SJSA1 (cell line): ENCODE measurements at places on chromosomes 6 and 20. TPM values are rescaled to one million over a fixed set of nuclear protein-coding genes. Genes with fewer than 3 reads are reported as not detected.

DNA sequence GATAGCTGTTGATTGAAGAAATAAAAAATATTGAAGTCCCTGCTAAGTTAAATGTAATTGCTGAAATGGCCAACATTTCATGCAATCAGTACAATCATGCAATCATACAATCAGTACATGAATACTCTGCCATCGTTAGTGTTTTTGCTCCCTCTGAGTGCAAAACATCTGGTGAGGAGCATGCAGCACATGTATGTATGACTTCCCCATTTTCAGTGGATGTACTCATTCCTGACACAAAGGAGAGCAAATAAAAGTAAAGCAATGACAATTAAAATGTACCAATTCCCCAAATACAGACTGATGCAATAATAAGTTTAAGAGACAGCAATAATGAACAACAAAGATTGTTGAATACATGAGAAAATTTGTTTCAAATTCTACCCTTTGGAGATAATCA, 140.7 kb downstream of the PLCB1 start:
- no peaks in the 10 kb centered on the region for H3K4me1 ChIP-seq
- no peak overlapping the region for H3K4me3 ChIP-seq
- H3K27ac ChIP-seq = no peak overlapping the region
- DNase-seq = no peak
- H3K27me3 ChIP-seq = no peaks in the 10 kb centered on the region

DNA sequence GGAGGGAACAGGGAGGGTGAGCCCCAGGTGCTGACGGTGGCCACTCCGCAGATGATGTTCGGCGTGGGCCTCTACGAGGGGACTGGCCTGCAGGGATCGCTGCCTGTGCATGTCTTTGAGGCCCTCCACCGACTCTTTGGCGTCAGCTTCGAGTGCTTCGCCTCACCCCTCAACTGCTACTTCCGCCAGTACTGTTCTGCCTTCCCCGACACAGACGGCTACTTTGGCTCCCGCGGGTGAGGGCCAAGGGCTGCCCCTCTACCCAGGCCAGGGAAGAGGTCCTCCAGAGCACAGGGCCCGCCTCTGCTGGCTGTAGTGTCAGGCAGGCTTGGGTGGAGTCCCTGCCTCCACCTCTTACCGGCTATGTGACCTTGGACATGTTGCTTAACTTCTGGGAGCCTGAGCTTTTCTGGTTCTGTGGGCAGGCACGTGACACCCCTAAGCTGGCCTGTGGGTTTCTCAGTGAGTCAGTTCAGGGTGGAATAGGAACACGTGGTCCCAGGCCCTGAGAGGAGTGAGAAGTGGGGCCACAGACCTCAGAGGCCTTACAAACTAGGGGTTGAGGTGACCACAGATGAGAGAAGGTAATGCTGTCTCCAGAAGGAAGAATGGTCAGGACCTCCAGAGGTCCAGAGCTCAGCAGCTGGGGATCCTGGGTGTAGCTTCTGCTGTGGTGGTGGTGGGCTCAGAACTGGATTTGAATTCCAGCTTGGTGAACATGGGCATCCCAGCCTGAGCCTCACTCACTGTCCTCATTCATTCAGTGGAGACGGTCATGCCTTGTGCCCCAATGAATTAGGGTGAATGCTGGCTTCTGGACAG, 11.9 kb downstream of the PCIF1 start:
- no peak for DNase-seq
- H3K4me3 ChIP-seq = no peak overlapping the region
- no peaks in the 10 kb centered on the region for H3K4me1 ChIP-seq

The DNAAF9 gene
- total RNA-seq = 9.4 and 12.3 TPM in 2 replicates

DNA sequence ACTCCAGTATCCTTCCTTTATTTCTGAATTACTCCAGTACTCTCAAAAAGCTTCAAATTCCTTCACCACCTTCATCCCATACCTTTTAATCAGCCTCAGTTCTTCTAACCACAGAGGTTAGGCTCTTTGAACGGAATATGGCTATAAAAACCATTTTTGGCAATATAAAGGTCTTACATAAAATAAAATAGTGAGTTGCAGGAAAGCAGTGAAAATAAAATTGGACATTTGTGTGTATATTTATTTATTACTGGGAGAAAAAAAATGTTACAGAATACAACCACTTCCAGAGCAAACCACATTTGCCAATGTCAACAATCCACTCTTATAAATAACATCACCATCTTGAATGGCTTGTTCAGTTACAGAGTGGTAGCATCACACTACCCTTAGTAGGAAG, 7.7 kb downstream of the HDDC2 start:
- H3K27me3 ChIP-seq = no peaks in the 10 kb centered on the region
- H3K4me1 ChIP-seq = peaks cover 14% of the 10 kb centered on the region
- no peak for DNase-seq
- H3K27ac ChIP-seq = no peak overlapping the region
- H3K36me3 ChIP-seq = peaks cover 84% of the 10 kb centered on the region
- no peak overlapping the region for H3K4me3 ChIP-seq

DNA sequence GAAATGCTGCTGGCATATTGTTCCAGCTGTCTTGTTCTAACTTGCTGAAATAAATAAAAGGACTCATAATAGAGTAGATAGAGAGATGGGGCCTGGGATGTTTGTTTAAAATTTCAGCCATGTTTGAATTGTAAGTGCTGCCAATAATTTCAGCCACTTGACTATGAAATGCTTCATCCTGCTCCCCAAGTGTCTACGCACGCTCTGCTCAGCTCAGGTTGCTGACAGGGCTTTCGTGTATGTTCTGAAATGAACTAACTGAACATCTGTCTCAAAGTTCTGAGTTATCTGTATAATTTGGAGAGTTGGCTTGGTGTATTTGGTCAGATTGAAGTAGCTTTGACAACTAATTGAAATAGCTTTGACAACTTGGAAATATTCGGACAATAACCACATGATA, 387.8 kb downstream of the BMP2 start:
- H3K27me3 ChIP-seq = no peaks in the 10 kb centered on the region
- no peaks in the 10 kb centered on the region for H3K36me3 ChIP-seq
- H3K27ac ChIP-seq = no peak overlapping the region

DNA sequence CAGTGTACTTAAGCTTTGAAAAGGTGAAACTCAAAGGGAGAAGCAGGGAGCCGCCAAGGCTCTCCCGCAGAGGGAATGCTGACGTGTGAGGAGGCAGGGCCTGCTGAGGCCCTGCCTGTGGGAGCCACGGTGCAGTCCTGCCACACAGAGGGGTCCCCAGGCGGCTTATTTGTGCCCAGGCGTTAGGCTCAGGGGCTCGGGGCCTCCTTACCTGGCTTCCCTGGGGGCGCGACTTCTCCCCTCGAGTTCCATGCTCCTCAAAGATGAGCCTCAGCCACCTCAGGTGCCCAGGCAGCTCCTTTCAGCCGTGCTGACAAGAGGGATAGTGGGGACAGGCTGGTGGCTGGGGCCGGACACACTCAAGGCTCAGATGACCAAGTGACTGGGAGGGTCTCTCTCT, 2.2 kb upstream of the KIF25 start:
- no peak for DNase-seq
- no peaks in the 10 kb centered on the region for H3K4me1 ChIP-seq
- H3K27ac ChIP-seq = no peak overlapping the region
- no peaks in the 10 kb centered on the region for H3K27me3 ChIP-seq

DNA sequence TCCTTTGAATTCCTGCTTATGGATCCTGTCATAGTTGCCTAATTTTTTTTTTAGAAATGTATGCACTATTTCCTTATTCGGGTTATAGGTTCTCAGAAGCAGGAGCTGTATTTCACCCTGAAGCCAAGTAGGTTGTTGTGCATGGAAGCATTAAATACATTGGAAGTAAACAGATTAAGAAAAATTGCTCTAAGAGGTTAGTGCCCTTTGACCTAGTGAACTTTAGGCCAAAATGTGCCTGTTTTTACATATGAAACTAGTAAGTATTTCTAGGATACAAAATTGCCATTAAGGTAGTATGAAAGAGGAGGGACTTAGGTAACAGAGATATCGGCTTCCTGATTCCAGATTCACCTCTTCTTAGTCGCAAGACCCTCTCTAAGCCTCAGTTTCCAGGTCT, 377.9 kb downstream of the SYNE1 start:
- no peak overlapping the region for H3K4me3 ChIP-seq
- DNase-seq = no peak
- H3K4me1 ChIP-seq = no peaks in the 10 kb centered on the region
- H3K36me3 ChIP-seq = peaks cover 31% of the 10 kb centered on the region
- no peak overlapping the region for H3K27ac ChIP-seq
- no peaks in the 10 kb centered on the region for H3K27me3 ChIP-seq

The CLVS2 gene
- not detected in 2 replicates for total RNA-seq

DNA sequence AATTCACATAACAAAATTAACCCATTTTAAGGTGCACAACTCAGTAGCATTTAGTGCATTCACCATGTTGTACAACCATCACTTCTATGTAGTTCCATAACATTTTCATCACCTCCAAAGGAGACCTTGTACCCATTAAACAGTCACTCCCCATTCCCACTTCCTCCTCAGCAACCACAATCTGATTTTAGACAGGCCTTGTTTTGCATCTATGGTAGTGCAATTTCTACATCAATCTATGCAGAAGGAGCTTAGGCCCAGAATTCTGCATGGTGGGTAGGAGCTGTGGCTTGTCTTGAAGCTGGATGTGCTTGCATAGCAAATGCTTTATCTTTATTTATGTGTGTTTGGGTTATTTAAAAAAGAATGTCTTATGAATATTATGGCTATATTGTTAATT, 13.5 kb upstream of the HLA-DQA1 start:
- peaks cover 3% of the 10 kb centered on the region; the same call in 1 of the 2 replicates for H3K27me3 ChIP-seq
- H3K36me3 ChIP-seq = no peaks in the 10 kb centered on the region
- no peaks in the 10 kb centered on the region for H3K4me1 ChIP-seq
- H3K27ac ChIP-seq = no peak overlapping the region

The EYA2 gene
- total RNA-seq = 0.08 TPM in 1 of 2 replicates, not detected in the other

DNA sequence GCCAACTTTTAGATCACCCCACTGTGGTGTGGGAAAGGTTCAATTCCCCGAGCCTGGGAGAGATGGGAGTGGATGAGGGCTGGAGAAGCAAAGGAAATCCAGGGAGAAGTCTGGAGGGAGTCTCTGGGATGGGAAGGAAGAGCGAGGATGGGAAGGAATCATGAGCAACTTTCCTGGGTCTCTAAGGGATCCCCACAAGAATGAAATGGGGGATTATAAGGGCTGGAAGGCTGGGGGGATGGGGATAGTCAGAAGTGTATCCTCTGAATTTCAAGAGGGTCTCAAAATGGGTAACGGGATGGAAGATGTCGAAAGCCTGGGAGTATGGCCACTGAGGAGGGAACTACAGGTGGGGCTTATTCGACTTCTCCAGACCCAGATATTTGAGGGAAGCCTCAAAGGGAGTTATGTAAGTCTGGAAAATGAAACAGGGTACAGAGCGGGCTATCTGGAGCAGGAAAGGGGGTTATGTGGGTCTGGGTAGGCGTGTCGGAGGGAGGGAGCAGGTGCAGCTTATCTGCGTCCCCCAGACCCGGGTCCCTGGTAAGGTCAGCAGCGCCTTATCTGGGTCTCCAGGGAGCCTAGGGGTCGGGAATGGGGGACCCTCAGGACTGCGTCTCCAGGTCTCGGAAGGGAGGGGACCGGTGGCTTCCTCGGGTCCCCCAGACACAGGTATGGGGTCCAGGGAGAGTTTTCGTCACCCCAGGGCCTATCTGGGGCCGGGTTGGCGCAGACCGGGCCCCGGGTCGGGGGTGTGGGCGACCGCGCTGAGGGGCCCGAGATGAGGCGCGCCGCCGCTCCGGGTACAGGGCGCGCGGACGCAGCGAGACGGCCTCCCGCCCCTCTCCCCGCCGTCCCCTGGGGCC, 550 bp downstream of the PLAGL2 start:
- H3K27ac ChIP-seq = peak overlapping the region; percentile 61
- H3K36me3 ChIP-seq = peaks cover 76% of the 10 kb centered on the region
- peaks cover 16% of the 10 kb centered on the region for H3K4me1 ChIP-seq
- H3K27me3 ChIP-seq = no peaks in the 10 kb centered on the region
- DNase-seq = no peak

The AVP gene
- not detected in 2 replicates for total RNA-seq

GRCh38 chr6:121645100-121645745, 209.8 kb downstream of the GJA1 start:
- H3K36me3 ChIP-seq = no peaks in the 10 kb centered on the region
- no peak overlapping the region for H3K4me3 ChIP-seq
- H3K27ac ChIP-seq = no peak overlapping the region
- DNase-seq = no peak

GRCh38 chr6:42294759-42295158, 77.1 kb upstream of the MRPS10 start:
- peaks cover 47% of the 10 kb centered on the region for H3K4me1 ChIP-seq
- H3K36me3 ChIP-seq = peaks cover 6% of the 10 kb centered on the region
- H3K27ac ChIP-seq = no peak overlapping the region
- H3K4me3 ChIP-seq = no peak overlapping the region
- no peaks in the 10 kb centered on the region for H3K27me3 ChIP-seq
- DNase-seq = peak; percentile 62

The STMN3 gene
- 1.3 and 4.6 TPM in 2 replicates for total RNA-seq

The DEFB124 gene
- not detected in 2 replicates for total RNA-seq

DNA sequence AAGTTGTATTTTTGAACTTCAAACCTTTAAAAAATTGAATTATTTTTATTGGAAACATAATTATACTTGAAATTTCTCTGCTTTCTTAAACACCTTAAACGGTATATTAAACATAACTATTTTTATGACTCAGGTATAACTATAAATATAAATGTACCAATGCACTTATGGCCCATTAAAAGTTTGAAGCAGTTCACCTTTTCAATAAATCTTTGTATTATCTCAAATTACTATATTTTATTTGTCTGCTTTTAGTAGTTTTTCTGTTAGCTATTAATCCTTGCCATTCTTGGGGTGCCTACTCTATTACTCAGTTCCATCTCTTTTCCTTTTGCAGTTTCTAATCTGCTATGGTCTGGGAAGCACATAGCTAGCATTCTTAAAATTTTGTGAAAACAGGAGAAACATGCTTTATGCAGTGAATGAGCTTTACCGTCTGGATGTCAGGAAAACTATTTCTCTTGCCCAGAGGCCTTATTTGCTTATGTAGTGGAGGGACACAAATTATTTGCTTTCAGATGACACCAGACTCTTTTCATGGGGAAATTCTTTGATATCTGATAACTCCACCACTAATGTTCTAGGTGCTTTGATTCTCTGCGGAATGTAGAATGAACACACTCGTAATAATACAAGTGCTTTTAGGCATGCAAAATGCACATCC, 378.9 kb upstream of the CITED2 start:
- no peak overlapping the region for H3K4me3 ChIP-seq
- H3K4me1 ChIP-seq = peaks cover 26% of the 10 kb centered on the region
- no peak for DNase-seq
- no peaks in the 10 kb centered on the region for H3K27me3 ChIP-seq
- peak overlapping the region; percentile 4 for H3K27ac ChIP-seq

The TMEM74B gene
- not detected in 2 replicates for total RNA-seq
